Stimulated activated CD4-positive, alpha-beta T cell treated with anti-CD3 and anti-CD28 coated beads, TNF-alpha, amount 100 ng/mL, for 24 hours (primary cell): ENCODE measurements at places on chromosomes 16 and 17.

DNA sequence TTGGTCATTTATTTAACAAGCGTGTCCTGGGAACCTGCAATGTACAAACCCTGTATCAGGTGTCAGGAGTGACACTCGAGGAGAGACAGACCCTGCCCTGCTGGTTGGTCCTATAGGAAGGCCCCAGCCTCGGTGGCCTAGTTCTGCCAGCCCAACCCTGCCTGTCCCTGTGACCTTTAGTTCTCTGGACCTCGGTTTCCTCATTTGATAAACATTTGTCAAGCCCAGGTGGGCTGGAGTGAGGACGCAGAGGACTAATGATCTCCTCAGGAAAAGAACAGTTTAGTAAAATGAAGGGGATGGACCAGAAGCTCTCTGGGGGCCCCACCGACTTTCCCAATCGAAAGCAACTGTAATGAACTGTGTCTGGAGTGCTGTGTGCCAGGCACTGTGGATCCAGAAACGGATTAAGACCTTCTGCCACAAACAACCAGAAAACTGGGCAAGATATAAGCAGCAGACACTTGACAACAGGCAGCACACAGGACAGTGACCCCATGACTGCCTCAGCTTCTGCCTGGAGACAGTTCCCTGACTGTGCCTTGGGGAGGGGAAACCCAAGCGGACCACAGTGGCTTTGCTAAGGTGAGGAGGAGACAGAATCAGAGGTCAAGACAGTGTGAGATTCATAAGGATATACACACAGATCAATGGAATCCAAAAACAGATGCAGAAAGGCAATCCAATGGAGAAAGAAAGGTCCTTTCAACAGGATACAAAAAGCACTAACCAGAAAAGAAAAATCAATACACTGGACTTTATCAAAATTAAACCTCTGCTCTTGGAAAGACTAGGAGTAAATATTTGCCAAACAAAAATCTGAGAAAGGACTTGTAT, 8.8 kb downstream of the PRCD start:
- no peak for DNase-seq

GRCh38 chr17:74442670-74443515, 11.0 kb downstream of the GPRC5C start:
- DNase-seq: no peak

DNA sequence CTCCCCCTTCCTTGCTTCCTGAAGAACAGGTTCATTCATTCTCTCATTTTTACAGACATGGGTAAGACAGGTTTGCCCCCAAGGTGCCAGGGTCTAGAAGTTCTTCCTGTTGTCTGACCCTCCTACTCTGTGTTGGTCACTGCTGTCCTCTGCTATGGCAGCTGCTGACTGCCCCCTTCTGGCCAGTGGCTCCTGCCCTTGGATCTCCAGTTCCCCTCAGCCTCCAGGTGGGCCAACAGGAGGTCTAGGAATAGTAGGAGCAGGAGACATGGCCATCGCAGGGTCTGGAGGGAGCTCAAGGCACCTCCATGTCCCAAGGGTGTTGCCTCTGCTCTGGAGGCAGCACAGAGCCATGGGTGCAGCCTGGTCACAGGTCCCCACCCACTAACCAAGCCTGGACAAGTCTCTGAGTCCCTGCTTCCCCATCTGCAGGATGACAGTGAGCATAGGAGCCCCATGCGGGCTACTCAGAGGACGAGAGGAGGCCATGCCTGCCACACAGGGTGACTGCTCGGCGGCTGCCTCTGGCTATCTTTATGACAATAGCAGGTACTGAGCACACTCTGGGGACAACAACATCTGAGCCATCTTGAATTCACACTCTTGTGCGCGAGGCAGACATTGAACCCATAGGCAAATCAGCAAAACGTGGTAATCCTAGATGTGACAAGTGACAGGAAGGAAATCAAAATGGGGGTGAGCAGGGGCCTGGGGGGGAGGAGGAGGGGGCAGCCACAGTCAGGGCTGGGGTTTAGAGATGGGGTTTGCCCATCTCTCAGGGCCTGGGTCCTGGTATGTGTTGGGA, 27.0 kb upstream of the NXPH3 start:
- no peak for DNase-seq

GRCh38 chr17:65268832-65269231, 131.7 kb downstream of the RGS9 start:
- no peak for DNase-seq

- no peak for DNase-seq
Observed at GRCh38 chr16:3979070-3979469, 98.6 kb upstream of the CREBBP start.

- no peak for DNase-seq
Observed at GRCh38 chr17:62017912-62018311, 47.2 kb downstream of the MED13 start.

- DNase-seq: no peak
Observed at GRCh38 chr16:52677501-52677900, 130.6 kb upstream of the TOX3 start.

DNA sequence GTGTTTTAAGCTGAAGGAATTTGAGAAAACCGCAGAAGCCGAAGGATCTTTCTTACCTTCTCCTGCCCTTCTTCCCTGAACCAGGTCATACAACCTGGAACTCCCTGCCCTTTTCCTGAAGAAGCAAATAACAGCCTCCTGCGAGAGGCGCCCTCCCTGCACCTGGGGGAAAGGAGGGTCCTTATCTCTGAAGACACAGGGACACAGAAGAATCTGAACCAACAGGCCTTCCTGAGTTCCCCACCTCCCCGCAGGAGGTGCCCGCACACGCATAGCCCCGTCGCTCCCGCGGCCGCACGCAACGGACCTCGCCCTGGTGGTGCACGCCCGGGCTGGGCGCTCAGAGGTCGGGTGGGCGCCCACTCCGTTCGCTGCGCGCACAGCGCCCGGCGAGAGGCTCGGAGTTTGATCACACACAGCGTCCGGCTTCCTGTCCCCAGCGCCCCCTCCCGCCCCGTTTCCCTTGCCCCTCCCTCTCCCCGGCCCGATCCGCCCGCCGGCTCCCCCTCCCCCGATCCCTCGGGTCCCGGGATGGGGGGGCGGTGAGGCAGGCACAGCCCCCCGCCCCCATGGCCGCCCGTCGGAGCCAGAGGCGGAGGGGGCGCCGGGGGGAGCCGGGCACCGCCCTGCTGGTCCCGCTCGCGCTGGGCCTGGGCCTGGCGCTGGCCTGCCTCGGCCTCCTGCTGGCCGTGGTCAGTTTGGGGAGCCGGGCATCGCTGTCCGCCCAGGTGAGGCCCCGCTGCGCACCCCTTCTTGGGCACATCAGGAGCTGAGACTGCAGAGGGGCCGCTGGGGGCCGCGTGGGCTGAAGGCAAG, at the start of gene TNFSF12:
TNFSF12 (plus strand) TSS at position 474 of the 816 bp plus-strand sequence; CDS start at position 570, 96 bp downstream.
- DNase-seq: no peak

- no peak for DNase-seq
Observed at GRCh38 chr16:75273054-75273925, 21.9 kb upstream of the BCAR1 start.
